Fibroblast of skin of back (primary cell): ENCODE measurements at places on chromosomes 11 and 22.
A peak's percentile ranks its signal among the peaks of the same experiment; 100 is the strongest.

GRCh38 chr22:21569459-21570170, 2.1 kb downstream of the UBE2L3 start:
- DNase-seq, result no peak

GRCh38 chr22:42972649-42973535, 42.1 kb downstream of the PACSIN2 start:
- no peak for DNase-seq

DNA sequence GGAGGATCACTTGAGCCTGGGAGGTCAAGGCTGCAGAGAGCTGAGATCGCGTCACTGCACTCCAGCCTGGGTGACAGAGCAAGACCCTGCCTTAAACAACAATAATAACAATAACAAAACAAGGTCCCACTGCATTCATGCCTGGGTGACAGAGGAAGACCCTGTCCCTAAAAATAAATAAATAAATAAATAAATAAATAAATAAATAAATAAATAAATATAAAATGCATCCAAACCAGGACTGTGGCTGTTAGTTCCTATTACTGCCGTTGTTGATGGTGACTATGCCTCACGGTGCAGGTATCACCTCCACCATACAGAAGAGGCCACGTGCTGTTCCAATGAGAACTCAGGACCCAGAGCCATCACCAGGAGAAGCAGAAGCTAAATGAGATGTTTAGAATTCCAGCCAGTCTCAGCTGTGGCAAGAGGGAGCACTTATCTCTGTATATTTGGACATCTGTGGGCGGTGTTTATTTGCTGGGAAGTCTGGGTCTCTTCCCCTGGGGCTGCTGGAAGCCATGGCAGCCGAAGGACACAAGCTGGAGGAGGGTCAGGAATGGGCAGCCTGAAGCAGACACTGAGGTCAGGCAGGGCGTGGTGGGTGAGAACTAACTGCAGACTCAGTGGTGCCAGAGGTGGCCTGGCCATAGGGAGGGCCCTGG, 21.6 kb downstream of the C11orf86 start:
- peak; percentile 79 for DNase-seq

DNA sequence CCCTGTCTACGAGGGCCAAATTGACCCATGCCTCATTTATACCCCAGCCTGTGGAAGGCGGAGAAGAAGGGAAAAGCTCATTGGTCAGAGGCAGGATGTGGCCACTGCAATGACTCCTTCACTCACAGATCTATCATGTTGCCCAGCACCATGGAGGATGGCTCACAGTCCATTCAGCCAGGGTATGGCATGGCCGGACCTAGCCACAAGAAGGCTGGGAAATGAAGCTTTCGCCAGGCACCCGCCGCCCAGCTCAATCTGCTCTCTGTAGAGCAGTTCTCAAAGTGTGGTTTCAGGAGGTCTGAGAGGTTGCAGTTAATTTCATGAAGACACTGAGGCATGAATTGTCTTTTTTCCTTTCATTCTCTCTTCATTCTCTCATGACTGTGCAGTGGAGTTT, 40.6 kb upstream of the LINC01488 start:
- no peak for DNase-seq

DNA sequence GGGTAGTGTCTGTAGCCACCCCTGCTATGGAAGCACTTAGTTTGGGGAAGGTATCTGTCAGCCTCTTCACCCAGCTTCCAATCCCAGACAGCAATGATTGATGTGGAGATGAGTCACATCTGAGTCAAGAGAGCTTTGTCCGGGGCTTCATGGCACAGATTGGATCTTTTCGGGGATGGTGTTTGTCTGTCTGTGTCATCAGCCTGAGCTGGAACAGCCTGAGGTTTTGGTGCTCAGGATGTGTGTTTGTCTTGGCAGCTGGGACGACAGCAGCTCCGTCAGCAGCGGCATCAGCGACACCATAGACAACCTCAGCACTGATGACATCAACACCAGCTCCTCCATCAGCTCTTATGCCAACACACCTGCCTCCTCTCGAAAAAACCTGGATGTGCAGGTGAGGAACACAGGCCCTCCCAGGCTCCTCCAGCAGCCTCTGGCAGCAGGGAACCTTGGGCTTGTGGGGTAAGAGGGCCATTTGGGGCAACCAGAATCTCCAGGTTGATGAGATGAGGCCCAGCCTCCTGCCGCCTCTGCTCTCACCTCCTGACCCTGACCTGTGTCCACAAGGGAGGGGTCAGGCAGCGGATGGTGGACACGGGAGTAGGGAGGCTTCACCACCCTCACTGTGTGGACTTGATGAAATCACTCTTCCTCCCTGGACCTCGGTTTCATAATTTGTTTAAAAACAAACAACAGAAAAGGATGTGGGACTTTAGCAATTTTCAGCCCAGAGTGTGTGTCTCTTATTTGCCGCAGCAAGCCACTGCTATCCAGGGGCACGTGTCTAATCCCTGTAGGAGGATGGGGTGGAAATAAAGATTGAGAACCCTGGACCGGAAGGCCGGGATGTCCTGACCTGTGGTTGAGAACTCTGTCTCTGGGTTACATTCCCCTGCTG, 124.3 kb downstream of the DBX1 start:
- peak; percentile 98 for DNase-seq

GRCh38 chr11:115920092-115920461, 415.9 kb upstream of the CADM1 start:
- DNase-seq, result peak; percentile 57

- peak; percentile 33 for DNase-seq
Measured at GRCh38 chr11:106961048-106961447, 57.2 kb downstream of the GUCY1A2 start.

DNA sequence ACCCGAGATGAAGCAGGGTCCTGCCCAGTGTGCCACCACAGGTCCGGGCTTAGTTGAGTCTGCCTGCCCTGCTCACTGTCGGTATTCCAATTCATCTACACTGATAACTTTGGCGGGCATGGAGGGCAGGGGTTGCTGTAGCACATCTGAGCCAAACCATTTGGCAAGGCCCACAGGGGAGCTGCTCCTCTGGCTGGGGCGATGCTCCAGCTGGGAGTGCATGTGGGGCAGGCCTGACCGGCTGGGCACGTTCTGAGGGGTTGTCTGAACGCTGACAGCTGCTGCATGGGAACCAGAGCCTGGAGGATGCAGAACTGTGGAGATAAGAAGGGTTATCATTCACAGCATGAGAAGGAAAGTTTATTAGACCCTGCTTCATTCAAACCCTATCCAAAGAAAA, 40.4 kb downstream of the DRG1 start:
- DNase-seq, result no peak

DNA sequence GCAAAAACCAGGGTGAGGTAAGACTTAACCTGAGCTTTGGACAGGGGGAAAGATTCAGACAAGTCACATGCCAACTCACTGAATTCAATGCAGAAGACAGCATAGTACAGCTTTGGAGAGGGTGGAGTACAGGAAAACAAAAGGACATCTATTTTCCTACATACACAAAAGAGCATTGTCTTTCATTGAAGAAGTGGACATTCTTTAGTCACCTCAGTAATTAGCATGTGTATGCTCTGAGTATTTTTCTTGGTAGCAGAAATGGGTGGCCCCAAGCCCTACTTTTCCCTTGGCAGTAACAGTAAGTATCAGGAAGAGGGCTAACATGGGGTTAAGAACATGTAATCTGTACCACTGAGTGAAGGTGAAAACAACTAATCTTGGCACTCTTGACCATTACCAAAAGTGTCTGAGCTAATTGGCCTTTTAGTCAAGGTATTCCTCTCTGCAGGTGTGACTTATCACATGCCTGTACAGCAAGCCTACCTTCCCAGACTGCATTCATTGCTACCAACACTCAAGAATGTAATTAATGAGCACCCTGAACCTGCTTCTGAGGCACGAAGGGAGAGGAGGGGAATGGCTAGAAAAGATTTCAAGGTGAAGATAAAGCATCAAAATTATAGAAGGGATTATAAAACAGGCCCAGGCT, 33.9 kb downstream of the SYTL2 start:
- no peak for DNase-seq

DNA sequence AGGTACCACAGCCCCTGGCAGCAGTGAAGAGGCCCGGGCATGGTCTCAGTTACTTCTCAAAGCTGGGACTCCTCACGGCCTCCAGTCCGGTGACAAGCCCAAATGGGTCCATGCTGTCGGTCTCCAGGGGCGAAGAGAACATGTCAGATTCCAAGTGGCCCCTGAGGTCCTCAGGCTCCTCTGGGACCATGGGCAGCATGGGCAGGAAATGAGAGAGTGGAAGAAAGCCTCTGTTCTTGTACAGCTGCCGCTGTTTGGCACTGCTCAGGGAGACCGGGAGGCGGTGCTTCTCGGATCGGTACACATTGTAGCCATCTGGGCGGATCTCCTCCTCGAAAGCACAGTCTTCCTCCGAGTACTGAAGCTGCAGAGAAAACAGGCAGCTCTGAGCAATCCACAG, 4.6 kb downstream of the FGF19 start:
- DNase-seq, result no peak

DNA sequence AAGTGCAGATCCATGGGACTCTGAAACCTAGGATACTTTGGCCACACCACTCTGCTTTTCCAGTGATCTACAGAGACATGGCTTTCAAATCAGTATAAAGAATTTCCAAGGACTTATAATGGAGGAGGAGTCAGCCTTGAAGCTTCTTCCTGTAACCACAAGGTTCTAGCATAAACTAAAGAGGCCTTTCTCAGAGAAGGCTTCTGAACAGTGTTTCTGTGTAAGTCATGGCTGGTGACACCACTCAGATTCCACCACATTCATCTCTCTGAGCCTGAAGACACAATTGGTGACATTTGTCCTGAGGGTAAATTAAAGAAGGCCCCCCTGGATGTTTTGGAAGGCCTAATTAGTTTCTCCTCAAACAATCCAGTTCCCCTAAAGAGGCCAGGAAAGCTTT, 29.0 kb upstream of the ADORA2A start:
- peak; percentile 32 for DNase-seq

- no peak for DNase-seq
Measured at GRCh38 chr11:58625826-58626460, 3.5 kb downstream of the CNTF start.

- DNase-seq, result peak; percentile 56
Measured at GRCh38 chr11:85595285-85595884, 31.8 kb downstream of the DLG2 start.

DNA sequence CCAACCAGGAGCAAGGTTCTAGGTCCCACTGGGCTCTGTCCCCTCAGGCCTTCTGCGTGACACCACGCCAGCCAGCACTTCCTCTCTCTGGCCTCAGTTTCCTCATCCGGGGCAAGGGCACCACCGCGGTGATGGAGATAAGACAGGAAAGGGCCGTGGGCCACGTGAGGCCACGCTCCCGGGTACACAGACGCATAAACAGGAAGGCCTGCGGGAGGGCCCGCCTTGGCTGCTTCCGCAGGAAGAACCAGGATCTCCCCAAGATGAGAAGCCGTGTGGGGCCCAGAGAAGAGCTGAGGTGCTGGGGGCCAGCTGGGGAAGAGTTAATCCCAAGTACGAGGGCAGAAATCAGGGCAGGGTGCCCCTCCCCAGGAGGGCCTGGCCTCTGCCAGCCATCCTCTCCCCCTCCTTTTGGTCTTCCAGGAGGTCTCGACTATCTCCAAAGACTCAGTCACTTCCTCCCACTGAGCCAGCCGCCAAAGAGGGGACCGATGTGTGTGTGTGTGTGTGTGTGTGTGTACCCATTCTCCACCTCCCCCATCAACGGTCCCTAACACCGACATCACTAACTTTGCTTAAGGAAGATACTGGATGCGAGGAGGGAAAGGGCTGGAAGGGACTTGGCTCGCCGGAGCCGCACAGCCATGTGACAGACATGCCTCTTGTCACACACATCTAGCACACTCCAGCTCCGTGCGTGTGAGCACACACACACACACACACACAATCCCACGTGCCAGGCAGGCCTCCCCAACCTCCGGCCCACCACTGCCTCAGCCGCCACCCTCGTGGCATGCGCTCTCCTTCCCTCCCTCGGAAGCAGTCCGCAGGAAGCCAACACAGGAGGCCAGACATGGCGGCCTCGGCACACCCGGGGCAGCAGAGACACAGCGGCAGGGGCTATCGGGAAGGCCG, 1.4 kb downstream of the MFNG start:
- DNase-seq, result no peak

DNA sequence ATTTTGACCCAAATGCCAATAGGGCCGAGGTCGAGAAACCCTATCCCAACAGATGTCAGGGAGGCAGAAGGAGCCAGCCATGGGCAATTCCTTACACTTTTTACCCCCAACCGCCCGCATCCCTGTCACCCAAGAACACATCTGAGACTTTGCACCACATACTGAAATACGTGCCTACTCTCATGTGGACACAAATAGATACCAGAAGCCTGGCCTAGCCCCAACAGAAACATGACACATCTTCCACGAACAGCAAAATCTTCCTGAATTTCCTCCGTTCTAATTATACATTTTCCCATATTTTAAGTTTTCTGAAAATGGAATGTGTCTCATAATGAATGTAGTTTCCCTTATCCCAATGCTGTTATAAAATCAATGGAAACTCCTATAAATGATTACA, 64.7 kb downstream of the SLC1A2 start:
- DNase-seq, result peak; percentile 95

GRCh38 chr11:118998388-118998717, 415 bp downstream of the CENATAC start:
- DNase-seq, result no peak

- no peak for DNase-seq
Measured at GRCh38 chr11:21460082-21460481, 732.8 kb upstream of the ANO5 start.

DNA sequence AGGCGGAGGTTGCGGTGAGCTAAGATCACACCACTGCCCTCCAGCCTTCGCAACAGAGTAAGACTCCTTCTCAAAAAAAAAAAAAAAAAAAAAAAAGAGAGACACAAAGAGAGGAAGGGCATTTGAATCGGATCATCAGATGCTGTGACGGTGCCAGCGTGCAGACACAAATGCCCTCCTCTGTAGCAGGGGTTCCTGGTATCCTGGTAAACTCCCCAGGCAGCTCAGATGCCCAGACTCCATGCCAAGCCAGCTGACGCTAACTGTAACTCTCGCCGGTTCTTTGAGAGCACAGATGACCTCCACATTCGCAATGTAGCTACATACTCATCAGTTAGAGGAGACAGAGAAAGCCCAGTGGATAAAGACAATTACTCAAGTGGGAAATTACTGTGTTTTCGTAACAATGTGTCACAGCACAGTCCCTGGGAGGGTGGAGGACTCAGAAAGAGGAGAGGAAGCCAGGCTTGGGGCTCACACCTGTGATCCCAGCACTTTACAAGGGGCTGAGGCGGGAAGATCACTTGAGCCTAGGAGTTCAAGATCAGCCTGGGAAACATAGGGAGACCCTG, 153.1 kb downstream of the BRD1 start:
- no peak for DNase-seq

- DNase-seq, result no peak
Measured at GRCh38 chr11:64204080-64204440, 2.5 kb upstream of the FERMT3 start.

DNA sequence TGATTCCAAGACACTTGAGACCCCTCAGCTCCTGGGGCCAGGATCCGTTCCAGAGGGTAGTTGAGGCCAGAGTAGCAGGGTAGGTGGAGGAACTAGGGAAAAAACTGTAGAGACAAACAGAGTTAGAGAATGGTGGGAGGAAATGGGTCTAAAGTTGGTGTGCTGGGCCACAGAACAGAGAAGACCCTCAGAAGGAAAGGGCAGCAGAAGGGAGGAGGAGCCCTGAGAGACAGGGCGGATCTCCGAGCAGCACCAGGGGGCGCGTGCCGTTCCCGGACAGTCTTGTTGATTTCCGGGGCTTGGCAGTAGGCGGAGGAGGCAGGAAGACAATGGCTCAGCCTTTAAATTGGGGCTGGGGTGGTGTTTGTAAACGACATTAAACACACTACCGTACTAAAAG, 2.4 kb upstream of the CECR2 start:
- DNase-seq, result no peak

GRCh38 chr11:117466966-117467365, 139.3 kb downstream of the CEP164 start:
- no peak for DNase-seq

GRCh38 chr11:64241241-64241490, 271 bp downstream of the FKBP2 start:
- peak; percentile 98 for DNase-seq
